ENCODE measurements at places on chromosomes 11 and 22.

GRCh38 chr22:17882727-17883126 is 108.5 kb upstream of the BID start:
- no peak for DNase-seq

- peak; percentile 56 for DNase-seq
Observed at GRCh38 chr11:27699242-27699925, 871 bp downstream of the BDNF start.

GRCh38 chr11:81942646-81943045 is 791.0 kb downstream of the FAM181B start:
- DNase-seq = no peak

DNA sequence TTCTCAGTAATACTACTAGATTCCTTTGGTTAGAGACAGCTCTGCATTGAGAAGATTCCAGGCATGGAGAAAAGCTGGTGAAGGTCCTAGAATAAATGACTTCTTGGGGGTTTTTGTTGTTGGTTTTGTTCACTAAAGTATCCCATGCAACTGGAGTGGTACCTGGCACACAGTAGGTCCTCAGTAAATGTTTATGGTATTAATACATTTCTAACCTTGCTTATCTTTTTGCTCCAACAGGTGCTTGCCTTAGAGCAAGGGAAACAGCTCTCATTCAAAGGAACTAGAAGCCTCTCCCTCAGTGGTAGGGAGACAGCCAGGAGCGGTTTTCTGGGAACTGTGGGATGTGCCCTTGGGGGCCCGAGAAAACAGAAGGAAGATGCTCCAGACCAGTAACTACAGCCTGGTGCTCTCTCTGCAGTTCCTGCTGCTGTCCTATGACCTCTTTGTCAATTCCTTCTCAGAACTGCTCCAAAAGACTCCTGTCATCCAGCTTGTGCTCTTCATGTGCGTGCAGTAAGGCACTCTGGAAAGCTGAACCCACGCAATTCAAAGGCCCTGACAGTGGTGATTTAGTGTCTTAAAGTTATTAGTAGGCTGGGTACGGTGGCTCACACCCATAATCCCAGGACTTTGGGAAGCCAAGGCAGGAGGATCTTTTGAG is 2.0 kb downstream of the TMEM138 start:
- DNase-seq = no peak

DNA sequence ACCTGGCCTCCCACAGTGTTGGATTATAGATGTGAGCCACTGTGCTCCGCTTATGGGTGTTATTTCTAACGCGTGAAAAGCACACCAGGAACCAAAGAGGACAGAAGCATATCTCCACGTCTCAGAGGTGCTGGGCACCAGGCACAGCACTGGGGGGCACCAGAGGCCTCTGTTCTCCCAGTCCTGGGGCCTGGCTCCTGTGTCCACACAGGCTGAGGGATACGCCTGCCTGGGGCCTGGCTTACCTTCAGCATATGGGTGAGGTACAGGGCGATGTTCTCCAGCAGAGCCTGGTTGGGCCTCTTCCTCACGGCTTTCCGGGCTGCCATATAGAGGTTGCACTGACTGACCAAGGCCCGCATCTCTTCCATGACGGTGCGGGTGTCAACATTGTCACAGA is 24.7 kb upstream of the NAP1L4 start:
- DNase-seq = no peak

GRCh38 chr11:15987046-15987445 is 369.3 kb downstream of the SOX6 start:
- DNase-seq = peak; percentile 49

DNA sequence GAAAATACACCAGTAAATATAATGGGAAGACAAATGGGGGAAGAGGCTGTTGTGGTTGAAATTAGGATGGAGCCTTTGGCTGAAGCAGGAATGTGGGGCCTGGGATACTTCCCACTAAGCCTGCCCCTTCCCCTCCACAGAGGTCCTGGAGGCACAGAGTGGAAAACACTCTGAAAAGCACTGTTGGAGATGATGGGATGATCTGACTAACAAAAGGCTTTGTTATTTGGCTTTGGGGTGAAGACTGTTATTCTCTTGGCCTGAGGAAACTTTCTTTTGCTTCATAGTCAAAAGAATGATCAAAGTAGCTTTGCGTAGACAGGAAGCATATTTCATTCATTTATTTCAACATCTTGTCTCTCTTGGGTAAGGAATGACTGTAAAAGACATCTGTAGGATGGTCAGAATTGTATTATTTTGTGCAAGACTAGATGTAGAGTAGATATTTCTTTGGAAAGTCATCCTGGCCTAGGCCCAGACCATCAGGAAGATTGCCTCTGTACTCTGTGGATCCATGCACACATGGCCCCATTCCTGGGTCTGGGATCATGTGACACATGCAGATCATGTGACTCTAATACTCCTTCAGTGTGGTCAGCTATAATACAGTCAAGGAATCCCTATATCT is 111.4 kb downstream of the SPON1 start:
- no peak for DNase-seq

GRCh38 chr11:61710019-61710418 is 29.8 kb downstream of the DAGLA start:
- DNase-seq = no peak

GRCh38 chr22:20816559-20816958 is 42.1 kb downstream of the PI4KA start:
- DNase-seq = no peak

- DNase-seq = peak; percentile 98
Observed at GRCh38 chr11:71080239-71081097, 171.9 kb downstream of the SHANK2 start.
